ENCODE measurements at places on chromosomes 3 and 15.

- no peak for DNase-seq
Observed at GRCh38 chr3:85570819-85571218, 612.0 kb downstream of the CADM2 start.

DNA sequence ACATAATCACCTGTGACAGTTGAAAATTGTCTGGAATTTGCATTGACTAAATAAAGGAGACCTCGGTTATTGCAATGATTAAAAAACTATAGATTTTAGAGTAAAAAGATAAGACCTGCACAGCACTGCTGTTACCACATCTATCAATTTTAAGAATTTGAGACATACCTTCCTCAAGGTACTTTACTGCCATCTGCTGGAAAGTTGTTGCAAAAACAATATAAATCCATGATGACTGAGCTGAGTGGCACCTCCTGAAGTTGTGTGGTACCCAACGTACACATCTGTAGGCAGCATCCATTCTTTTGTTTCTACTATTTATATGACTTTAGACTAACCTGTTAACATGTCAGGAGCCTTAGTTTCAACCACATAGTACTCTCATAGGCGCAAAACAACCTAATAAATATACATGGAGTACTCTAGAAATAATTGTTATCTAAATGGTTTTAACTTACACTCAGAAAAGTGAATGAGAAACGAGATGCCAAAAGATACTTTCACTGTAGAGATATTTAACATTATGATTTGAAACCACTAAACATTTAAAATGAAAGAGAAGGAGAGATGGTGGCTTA is 106.7 kb downstream of the GHSR start:
- no peak for DNase-seq

- DNase-seq, result peak; percentile 54
Observed at GRCh38 chr3:196641333-196642054, 2.0 kb downstream of the NRROS start.

- DNase-seq, result no peak
Observed at GRCh38 chr3:39843440-39843839, 34.0 kb downstream of the MYRIP start.

DNA sequence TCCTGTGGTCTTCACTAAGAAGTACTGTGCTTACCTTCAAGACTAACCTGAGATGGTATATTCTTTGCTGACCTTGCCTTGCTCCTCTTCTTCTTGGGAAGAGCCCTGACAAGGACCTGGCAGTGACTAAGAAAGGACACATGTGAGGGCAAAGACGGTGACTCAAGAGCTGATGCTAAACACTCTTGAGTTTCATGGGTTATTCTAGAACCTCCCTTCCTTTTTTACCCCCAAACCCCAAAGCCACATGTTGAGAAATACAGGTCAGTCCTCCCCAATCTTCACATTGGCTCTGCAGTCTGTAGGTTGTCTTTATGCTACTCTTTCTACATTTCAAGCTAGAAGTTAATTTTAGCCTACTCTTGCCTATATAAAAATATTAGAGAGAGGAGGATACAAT is 200.6 kb downstream of the SEMA6D start:
- no peak for DNase-seq

DNA sequence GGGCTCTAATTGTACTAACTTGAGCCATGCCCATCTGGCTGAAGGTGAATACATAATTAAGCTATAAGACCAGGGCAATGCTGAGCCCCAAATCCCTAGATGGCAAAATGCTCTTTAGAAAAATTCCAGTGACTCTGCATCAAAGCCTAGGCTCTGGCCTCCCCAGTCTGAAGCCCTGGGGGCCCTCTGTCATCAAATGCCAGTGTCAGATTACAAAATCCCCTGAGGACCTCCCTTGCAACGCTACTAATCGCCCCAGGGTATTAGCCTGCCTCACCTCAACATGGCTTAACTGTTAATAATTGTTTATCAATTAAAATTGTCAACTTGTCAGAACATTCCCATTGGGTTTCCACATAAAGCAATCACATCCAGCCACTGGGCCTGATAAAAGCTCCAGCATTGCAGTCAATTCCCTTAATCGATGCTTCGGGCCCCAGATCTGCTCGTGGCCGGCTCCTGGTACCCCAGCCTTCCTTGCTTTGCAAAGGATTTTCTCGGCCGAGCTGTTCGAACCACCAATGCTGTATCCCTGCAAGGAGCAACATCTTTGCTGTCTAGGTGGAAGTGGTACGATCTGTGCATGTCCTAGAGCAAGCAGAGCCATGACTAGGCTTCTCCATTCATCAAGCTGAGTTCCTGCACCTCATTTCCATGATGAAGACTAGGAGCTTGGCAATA is 151.7 kb downstream of the MEGF11 start:
- DNase-seq, result no peak

DNA sequence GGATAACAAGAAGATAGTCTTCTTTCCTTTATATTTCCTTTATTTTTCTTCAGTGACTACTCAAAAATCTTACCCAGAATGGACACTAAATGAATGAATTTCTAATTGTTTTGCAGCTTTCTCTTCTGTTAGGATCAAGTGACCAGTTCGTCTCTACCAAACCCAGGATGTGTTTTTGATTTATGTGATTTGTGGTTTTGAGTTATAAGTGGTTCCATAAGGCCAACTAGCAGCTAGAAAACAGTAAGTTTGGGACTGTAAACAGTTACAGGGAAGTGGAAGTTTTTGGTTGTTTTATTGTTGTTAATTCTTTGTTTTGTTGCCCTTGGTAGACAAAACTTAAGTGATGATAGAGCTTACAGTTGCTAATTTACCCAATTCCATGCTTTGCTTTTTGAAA is 456.5 kb downstream of the IL5RA start:
- no peak for DNase-seq

- DNase-seq, result no peak
Observed at GRCh38 chr15:39396979-39397615, 183.8 kb upstream of the THBS1 start.

GRCh38 chr3:170529346-170529745 is 56.5 kb downstream of the SLC7A14 start:
- no peak for DNase-seq

DNA sequence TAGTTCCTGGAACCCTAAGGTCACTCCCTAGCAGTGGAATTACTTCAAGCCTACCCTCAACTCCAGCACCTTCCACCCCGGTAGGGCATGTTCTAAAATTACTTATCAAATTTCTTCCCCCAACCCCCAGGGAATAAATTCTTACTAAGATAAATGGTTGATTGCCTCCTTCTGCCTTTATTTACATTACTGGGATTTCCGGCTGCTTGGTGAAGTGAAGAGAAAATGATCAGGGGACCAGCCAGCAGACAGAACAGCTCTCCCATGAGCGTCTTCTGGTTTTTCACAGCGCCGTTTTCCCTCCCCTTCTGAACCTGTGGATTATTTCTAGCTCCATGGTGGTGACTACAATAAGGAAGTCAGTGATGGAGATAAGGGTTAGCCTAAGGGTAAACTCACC is 521.5 kb upstream of the PPP2R3A start:
- no peak for DNase-seq

DNA sequence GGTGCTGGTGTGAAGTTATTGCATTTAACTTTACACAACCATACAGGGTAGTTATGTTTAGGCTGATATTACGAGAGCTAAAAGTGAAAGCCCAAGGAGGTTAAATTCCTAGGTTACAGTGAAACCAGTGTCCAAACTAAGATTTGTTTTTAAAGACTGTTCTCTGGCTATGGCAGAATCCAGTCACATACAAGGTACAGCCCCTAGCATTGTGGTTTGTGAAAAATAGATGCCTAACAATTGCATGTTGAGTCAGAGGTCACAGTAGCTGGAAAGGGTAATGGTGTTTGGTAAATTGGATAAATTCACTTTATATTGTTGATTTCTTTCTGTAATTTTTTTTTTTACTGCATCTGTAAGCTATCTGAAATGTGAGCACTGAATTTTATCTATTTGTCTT is 614.6 kb upstream of the TBL1XR1 start:
- DNase-seq, result no peak

DNA sequence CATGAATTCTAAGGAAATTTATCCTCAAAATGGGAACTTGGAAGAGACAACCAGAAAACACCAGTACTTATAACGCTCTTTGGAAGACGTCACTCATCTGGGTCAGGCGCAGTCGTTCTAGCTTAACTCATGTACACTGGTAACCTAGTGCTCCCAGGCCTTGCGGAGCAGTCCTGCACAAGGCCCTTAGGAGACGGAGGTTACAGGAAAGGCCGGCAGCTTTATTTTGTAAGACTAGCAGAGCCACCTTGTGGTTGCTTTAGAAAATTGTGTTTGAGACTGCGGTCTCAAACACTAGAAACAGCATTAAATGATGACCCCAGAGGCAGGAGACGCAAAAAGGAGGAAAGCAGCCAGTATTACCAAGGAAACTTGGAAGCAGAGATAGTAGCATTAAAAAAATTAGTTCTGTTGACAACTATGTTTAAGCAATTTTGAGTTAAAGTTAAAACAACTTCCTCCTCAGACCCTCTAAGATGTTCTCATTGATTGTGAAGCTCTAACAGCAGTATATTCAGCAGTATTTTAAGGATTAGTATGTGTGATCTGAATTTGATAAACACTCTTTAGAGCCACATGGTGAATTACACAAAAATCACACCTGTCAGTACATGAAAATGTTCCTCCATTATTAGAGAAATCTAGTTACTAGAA is 141.9 kb upstream of the C2CD4B start:
- no peak for DNase-seq

- no peak for DNase-seq
Observed at GRCh38 chr3:48601622-48601994, 6.5 kb upstream of the COL7A1 start.

GRCh38 chr15:82531496-82532382 is 8.5 kb downstream of the RPS17 start:
- DNase-seq, result no peak

GRCh38 chr3:49158103-49158709 is 7.9 kb downstream of the CCDC71 start:
- DNase-seq, result peak; percentile 45

- no peak for DNase-seq
Observed at GRCh38 chr3:99504258-99504657, 134.1 kb upstream of the COL8A1 start.

GRCh38 chr3:142213298-142213697 is 12.1 kb downstream of the GK5 start:
- DNase-seq, result no peak

DNA sequence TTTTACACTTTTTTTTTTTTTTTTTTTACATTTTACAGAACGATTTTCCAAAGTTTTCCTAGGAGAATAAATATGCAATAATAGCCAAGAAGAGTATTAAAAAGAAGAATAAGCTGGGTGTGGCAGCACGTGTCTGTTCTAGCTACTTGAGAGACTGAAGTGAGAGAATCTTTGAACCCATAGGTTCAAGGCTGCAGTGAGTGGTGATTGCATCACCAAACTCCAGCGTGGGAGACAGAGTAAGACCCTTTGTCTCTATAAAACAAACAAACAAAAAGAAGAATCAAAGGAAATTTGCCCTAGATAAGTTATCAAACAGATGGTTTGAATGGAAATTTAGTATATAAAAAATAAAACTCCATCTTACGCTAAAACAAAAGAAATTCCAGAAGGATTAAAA is 13.3 kb downstream of the XRN1 start:
- DNase-seq, result no peak

- no peak for DNase-seq
Observed at GRCh38 chr3:70980646-70981170, 602.8 kb downstream of the FOXP1 start.

GRCh38 chr3:31166249-31166885 is 271.9 kb upstream of the GADL1 start:
- no peak for DNase-seq

- no peak for DNase-seq
Observed at GRCh38 chr15:100944244-100944895, 25.2 kb downstream of the LRRK1 start.

DNA sequence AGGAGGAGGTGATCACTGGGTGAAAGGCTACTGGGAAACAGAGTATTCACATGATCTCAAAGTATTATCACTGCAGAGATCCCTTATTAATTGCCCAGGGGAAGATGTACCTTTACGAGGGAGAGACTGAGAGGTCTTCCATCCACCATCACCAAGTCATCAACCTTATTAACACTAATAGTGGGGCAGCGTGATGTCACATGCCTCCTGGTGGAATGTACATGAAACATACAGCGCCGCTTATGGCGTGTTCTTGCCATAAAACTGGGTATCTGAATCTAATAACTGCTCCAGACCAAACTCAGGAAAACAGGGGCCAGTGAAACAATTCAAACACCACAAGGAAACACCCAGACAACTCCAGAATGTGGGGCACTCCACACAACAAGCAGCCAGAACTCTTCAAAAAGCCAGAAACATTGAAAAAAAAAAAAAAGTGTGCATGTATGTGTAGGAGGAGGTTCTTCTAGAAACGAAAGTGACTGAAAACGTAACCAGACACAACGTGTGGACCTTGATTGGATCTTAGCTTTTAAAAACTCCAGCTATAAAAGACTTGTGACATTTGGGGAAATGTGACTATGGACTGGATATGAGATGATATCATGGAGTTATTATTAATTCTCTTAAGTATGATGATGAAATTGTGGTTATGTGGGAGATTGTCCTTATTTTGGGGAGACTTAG is 4.6 kb downstream of the STIMATE start:
- peak; percentile 11 for DNase-seq

- peak; percentile 53 for DNase-seq
Observed at GRCh38 chr3:184354121-184354728, 7.2 kb downstream of the CLCN2 start.

DNA sequence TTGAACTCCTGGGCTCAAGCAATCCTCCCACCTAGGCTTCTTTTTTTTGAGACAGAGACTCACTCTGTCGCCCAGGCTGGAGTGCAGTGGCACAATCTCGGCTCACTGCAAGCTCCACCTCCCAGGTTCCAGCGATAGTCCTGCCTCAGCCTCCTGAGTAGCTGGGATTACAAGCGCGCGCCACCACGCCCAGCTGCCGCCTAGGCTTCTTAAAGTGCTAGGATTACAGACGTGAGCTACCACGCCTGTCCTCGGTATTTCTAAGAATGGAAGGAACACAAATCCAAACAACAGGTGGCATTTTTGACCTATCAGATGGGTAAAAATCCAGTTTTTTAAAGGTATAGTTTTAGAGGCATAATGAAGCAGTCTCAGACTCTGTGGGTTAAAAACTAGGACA is 113.8 kb downstream of the ANP32A start:
- DNase-seq, result no peak

DNA sequence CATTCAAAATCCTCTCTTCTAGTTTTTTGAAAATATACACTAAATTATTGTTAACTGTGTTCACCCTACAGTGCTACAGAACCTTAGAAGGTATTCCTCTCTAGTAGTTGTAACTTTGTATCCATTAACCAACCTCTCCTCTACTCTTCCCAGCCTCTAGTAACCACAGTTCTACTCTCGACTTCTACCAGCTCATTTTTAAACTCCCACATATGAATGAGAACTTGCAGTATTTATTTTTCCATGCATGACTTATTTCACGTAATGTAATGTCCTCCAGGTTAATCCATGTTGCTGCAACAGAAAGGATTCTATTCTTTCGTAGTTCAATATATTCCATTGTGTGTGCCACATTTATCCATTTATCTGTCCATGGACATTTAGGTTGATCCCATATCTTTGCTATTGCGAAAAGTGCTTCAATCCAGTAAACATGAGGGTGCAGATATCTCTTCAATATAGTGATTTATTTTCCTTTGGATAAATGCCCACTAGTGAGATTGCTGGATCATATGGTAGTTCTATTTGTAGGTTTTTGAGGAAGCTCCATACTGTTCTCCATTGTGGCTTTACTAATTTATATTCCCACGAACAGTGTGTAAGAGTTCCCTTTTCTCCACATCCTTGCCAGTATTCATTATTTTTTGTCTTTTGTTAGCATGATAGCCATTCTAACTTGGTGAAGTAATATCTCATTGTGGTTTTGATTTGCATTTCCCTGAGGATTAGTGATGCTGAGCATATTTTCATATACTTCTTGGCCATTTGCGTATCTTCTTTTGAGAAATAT is 113.7 kb upstream of the SMAD3 start:
- no peak for DNase-seq

All from activated T-helper 9 cell treated with anti-CD3 and anti-CD28 coated beads, Interleukin-2, amount 50 U/mL, for 16 hours (primary cell).